T-cell (primary cell): ENCODE measurements at places on chromosomes 6 and 20. TPM values are rescaled to one million over a fixed set of nuclear protein-coding genes. Genes with fewer than 3 reads are reported as not detected.

KIFC1 gene
- total RNA-seq: 1.8 TPM

TNFRSF21 gene
- 0.44 TPM for total RNA-seq

ZBP1 gene
- 10.9 TPM for total RNA-seq

TPD52L1 gene
- 0.89 TPM for total RNA-seq

KHDRBS2 gene
- total RNA-seq: not detected

GABRR1 gene
- total RNA-seq: not detected

SIRPD gene
- total RNA-seq: 0.25 TPM

ADGB gene
- total RNA-seq: not detected

HCRTR2 gene
- not detected for total RNA-seq

C20orf202 gene
- 0.23 TPM for total RNA-seq

HLA-DRB1 gene
- 23.4 TPM for total RNA-seq

RHAG gene
- not detected for total RNA-seq

RAB44 gene
- total RNA-seq: not detected

GSTA2 gene
- total RNA-seq: not detected

AIF1 gene
- 7.6 TPM for total RNA-seq

ARG1 gene
- total RNA-seq: 0.78 TPM

DSN1 gene
- total RNA-seq: 13.6 TPM

XKR7 gene
- not detected for total RNA-seq

RNF144B gene
- total RNA-seq: 3.7 TPM

DEFB132 gene
- total RNA-seq: not detected

AKAP7 gene
- total RNA-seq: 12.2 TPM
